ENCODE measurements at places on chromosomes 12 and 14. TPM values are rescaled to one million over a fixed set of nuclear protein-coding genes. Genes with fewer than 3 reads are reported as not detected.

Gene FBLN5
- 97.8 TPM for polyA plus RNA-seq

Gene TMEM229B
- polyA plus RNA-seq, result 0.39 TPM

Gene MYF6
- 0.16 TPM for polyA plus RNA-seq

Gene OVCH1
- polyA plus RNA-seq, result not detected

Gene ATXN3
- 29.5 TPM for polyA plus RNA-seq

Gene LRTM2
- not detected for polyA plus RNA-seq

Gene FOXN4
- 0.63 TPM for polyA plus RNA-seq

Gene OLR1
- polyA plus RNA-seq, result 0.70 TPM

Gene DHRS2
- 0.38 TPM for polyA plus RNA-seq

Gene VDR
- 2.2 TPM for polyA plus RNA-seq

Gene DNAJC22
- polyA plus RNA-seq, result 6.4 TPM

Gene NRIP2
- 7.0 TPM for polyA plus RNA-seq

Gene KRT72
- polyA plus RNA-seq, result 0.27 TPM

Gene CAMKK2
- polyA plus RNA-seq, result 36.4 TPM

Gene PLEK2
- 6.7 TPM for polyA plus RNA-seq

Gene BCL11B
- 2.9 TPM for polyA plus RNA-seq

Gene RNFT2
- polyA plus RNA-seq, result 3.9 TPM

Gene HOMEZ
- polyA plus RNA-seq, result 15.3 TPM

Gene IPO8
- 52.6 TPM for polyA plus RNA-seq

Gene USP44
- 3.8 TPM for polyA plus RNA-seq

Gene OR4N5
- polyA plus RNA-seq, result not detected

Gene LRP1-AS
- polyA plus RNA-seq, result 0.24 TPM

Gene TAS2R7
- not detected for polyA plus RNA-seq

Gene PKP2
- polyA plus RNA-seq, result 4.8 TPM

Gene ALDH1L2
- 3.5 TPM for polyA plus RNA-seq

Gene ART4
- 0.18 TPM for polyA plus RNA-seq

Gene TAS2R46
- polyA plus RNA-seq, result 0.20 TPM

Gene BIN2
- polyA plus RNA-seq, result 6.6 TPM

Gene OR4K5
- polyA plus RNA-seq, result not detected

Gene MAP3K12
- polyA plus RNA-seq, result 38.0 TPM

Gene ADAMTS20
- 0.10 TPM for polyA plus RNA-seq

Gene TMEM19
- 34.9 TPM for polyA plus RNA-seq

Gene BCAT1
- 33.7 TPM for polyA plus RNA-seq

Gene ASCL1
- 4.3 TPM for polyA plus RNA-seq

Gene SLC6A15
- polyA plus RNA-seq, result 0.59 TPM

Gene BBS10
- polyA plus RNA-seq, result 28.0 TPM

Gene SERPINA9
- not detected for polyA plus RNA-seq

Gene CCDC196
- not detected for polyA plus RNA-seq

Gene SPATS2
- 73.0 TPM for polyA plus RNA-seq

Measured in left lung (tissue), 14 donors.